Stimulated activated CD4-positive, alpha-beta T cell treated with anti-CD3 and anti-CD28 coated beads, Interleukin-1b, Interleukin-23, amount 100 ng/mL, for 24 hours (primary cell): ENCODE measurements at places on chromosomes 13 and 19.

DNA sequence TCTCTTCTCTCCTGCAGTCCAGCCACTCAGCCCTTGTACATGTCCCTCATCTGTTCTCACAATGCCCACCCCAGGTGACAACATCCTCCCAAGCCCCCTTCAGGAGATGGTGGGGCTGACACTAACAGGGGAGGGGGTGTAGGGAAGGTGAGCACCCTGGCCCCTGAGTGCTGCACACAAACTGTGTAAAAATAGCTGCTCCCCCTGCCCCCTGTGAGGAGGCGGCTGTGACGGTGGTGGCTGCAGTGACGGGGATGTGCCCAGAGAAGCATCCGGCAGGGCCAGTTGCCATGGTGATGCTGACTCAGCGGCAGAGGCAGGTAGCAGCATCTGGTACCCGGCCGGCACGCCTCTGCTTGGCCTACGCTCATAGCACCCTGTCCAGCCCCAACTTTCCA lies 13.0 kb upstream of the JUND start:
- DNase-seq = peak; percentile 81

- peak; percentile 37 for DNase-seq
These were observed 1395.8 kb downstream of the EFNB2 start for GRCh38 chr13:105139380-105140285.

DNA sequence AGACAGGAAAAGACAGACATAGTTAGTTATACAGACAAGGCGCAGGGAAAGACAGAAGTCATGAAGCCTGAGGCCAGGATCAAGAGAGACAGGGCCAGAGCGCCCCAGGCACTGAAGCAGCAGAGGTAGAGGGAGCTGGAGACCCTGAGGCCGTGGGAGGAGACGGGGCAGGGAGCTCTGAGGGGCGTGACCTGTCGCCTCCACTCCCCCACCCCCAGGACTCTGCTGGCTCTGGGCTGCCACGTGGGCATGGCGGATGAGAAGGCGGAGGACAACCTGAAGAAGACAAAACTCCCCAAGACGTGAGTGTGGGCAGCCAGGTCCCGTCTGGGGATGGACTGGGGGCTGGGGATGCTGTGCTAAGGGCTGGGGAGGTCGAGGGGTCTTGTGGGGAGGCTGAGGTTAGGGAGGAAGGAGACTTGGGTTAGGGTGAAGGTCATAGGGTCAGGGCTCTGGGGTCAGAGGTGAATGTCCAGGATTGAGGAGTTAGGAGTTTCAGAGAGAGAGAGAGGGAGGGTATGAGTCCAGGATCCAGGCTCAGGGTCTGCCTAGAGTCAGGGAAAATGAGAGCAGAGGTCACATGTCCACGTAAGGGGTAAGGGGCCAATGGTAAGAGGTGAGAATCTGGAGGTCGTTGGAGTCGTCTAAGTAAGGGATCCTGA lies 31.1 kb downstream of the RYR1 start:
- no peak for DNase-seq

DNA sequence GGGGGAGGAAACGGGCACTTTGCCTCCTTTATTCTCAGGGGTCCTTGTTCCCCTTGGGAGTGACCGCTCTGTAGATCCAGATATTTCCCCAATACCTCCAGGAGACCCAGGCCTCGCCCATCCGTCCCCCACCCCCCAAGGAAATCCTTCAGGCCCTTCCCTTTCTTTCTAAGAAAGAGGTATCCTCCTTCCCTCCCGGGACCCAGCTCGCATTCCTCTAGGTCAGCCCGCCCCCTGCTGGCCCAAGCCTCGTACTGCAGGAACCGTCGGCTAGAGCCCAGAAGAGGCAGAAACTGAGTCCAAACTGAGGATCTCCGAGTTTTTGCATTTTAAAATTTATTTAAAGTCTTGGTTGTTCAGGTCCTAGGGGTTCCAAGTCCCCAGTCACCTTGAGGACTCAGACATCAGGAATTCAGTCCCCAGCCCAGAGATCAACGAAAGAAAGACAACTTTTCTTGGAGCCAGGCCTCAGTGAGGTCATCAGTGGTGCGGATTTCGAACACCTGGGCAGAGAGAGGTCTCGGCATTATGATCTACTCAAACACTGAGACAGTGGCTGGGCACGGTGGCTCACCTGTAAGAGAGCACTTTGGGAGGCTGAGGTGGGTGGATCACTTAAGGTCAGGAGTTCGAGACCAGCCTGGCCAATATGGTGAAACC lies 7.5 kb upstream of the LRFN1 start:
- peak; percentile 71 for DNase-seq

DNA sequence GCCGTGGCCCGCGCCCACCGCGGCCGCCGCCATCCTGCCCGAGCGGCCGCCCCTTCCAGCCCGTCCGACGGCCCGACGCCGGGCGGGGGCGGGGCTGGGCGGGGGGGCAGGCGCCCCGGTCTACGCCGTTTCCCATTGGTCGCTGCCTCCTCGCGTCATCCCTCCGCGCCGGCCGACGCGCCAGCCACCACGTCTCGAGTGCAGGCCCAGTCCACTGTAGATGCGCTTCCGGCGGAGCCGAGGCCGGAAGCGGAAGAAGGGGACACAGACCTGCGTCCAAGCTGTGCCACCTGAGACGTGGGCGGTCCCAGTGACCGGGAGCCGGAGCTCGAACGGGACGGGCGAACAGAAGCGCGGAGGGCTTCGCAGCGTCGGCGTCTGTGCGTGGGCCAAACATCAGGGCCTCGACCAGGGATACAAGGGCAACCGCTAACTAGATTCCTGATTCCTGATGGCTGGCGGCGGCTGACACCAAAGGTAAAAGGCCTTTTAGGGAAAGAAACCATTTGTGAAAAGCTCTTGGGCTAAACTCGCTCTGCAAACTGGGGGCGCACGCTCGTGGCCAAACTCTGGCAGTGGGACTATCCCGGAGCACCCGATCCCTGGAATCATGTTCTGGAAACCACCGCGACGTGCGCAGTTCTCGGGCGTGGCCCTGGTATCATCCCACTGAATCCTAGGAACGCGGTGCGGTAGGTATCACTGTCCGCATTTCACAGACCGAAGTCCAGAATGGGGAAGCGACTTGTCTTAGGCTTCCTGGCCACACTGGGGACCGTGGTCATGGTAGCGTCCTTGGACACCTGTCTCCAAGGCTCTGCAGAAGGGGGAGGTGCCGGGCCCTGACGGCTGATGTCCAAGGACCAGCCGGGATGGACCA lies at the start of gene SLC35E1:
Gene SLC35E1 (minus strand): TSS at position 84 of the 880 bp plus-strand sequence. CDS start 51 bp downstream, at position 33.
- DNase-seq = peak; percentile 88

GRCh38 chr19:51147663-51148062 lies 5.6 kb downstream of the SIGLEC7 start:
- DNase-seq = no peak

DNA sequence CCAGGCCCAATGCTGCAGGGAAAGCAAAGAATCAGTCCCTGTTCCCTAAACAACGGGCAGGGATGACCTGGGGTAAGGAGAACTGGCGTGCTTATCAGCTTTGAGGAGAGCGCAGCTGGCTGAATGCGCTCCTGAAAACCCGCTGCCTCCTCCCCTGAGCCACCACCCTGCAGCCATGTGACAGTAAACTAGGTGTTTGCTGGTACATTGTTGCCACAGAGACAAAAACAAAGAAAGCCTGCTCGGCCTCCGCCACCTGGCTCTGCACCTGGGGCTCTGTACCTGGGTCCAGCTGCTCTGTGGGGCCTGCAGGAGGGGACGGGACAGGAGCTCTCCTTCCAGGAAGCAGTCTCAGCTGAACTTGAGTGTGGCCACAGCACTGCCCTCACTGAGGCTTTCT lies 21.8 kb downstream of the MCF2L start:
- no peak for DNase-seq

GRCh38 chr13:23789576-23790346 lies 99.4 kb downstream of the MIPEP start:
- no peak for DNase-seq

DNA sequence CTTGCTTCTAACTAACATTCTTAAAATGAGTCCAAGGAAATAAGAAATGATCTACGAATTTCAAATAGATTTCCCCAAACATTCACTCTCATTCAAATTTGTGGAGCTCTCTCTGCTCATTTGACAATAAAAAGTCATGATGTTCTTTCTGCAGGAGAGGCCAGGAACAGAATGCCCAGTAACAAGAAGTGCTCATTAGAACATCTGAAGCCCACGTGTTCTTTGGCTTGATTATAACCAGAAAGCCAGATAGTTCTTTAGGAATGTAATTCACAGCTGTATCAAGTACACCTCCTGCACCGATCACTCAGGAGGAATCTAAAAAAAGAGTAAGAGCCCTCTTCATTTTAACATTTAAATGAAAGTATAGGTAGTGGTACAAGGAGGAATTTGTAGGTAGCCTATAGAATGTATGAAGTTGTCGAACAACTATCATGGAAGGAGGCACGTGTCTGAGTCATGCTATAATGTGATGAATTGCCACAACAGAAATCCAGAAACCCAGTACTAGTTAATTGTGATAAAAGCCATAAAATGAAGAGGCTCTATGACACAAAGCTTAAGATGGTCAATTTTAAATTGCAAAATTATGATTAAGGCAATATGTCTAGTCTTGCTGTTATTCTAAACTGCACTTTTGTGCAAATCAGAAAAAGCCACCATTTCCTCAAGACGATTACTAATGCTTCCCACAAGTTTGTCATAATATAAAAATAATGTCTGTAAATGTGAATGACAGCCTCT lies 12.8 kb downstream of the MEDAG start:
- no peak for DNase-seq

- DNase-seq = peak; percentile 67
These were observed 47.0 kb upstream of the PNMA8B start for GRCh38 chr19:46542428-46543230.

GRCh38 chr19:11338121-11338520 lies 1.3 kb downstream of the RAB3D start:
- no peak for DNase-seq

- no peak for DNase-seq
These were observed 2.7 kb downstream of the RGCC start for GRCh38 chr13:41460074-41460465.

DNA sequence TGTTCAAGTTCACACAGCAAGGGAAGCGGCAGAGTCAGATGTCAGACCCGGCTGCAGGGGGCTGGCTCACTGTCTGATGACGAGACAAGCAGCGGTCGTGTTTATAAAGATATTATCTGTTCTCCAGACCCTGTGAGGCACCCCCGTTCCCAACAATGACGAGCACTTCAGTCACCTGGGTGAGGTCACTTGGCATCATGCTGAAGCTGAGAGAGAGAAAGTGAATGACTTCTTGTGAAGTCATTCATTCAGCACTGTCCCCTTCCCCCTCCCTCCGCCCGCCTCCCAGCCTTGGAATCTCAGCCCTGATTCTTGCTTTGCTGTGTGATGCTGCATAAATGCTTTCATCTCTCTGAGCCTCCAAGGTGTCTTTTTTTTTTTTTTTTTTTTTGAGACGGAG lies 4.9 kb upstream of the LYPD3 start:
- DNase-seq = peak; percentile 39

DNA sequence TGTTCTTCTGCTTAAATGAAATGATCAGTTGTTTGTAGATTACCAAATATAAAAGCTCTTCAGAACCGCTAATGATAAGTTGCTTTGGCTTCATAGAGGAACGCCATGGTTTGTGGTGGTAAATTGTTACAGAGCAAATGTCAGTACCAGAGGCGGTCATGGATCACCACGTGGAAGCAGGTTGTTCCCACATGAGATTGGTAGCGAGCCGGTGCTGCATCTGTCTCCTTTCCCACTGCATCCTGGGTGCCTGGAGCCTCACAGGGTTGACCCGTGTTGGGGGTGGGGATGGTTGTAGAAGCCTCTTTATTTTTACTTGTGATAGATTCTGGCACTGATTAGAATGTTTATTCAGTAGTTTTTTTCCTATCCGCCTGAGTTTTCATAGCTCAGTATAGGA lies 14.7 kb downstream of the GARRE1 start:
- no peak for DNase-seq

- DNase-seq = no peak
These were observed 194.8 kb upstream of the ARGLU1 start for GRCh38 chr13:106762708-106763107.

DNA sequence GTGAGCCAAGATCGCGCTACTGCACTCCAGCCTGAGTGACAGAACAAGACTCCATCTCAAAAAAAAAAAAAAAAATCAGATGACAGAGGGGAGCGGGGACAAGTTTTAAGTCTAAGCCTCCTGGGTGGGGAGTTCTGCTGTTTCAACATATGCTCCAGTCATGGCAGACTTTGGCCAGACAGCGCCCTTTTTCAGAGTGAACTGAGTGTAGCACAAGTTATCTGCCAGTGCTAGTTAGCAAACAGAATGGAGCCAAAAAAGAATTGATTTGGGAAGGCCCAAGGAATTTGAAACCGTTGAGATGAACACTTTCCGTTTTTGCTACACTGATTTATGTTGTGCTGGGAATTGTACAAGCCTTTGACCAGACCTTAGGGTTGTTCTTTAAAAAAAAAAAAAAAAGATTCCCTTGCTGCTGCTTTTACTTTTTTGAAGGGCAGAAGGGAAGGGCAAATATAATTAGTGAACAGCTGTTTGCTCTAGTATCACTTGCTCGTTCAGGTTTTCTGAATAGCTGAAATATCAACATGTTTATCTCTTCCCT lies 5.7 kb downstream of the ACTN4 start:
- DNase-seq = no peak

GRCh38 chr13:113116871-113117271 lies 5.7 kb upstream of the F10 start:
- no peak for DNase-seq

- DNase-seq = no peak
These were observed 2.1 kb downstream of the FGF9 start for GRCh38 chr13:21672796-21673538.

DNA sequence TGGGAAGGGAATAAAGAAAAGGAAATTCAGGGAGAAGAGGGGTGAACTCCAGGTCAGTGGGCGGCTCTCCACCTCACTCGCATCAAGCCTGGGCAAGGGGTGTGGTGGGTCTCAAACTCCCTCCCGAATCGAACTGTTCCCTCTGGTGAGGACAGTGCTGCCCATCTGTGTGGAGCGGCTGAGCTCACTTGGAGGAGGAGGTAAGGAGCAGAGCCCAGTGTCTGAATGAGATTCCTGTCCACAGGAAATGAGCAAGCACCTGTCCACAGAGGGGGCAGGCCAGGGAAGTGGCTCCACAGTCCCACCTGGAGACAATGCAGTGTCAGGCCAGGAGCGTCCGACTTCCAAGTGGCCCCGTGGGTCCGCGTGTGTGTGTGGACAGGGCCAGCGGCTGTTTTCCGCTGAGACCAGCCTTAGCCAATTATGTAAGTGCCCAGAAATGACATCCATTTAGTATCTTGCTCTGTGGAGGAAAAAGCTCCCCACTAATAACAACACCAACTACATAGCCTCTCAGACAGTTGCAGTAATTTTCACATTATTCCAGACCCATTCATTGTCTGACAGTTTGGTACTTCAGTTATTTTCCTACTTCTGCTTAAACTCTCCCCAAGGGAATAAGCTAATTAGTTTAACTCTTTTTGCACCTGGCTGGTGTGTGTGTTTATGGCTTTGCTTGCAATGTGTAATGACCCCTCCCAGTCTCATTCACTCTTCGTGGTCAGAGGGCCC lies 114.6 kb downstream of the SOX1 start:
- DNase-seq = no peak
